ENCODE measurements at places on chromosomes 2 and 18.
A peak's percentile ranks its signal among the peaks of the same experiment; 100 is the strongest.

- no peak for DNase-seq
These were observed 128.1 kb upstream of the SERTAD2 start for GRCh38 chr2:64781711-64782390.

GRCh38 chr18:34039201-34039600, 185.5 kb downstream of the NOL4 start:
- DNase-seq, result no peak

GRCh38 chr2:11420190-11420589, 45.8 kb downstream of the E2F6 start:
- DNase-seq, result no peak

- DNase-seq, result peak; percentile 22
These were observed at the start of gene BOK for GRCh38 chr2:241558532-241559322. BOK (plus strand) TSS chr2:241558745; CDS start chr2:241559484, 739 bp downstream.

DNA sequence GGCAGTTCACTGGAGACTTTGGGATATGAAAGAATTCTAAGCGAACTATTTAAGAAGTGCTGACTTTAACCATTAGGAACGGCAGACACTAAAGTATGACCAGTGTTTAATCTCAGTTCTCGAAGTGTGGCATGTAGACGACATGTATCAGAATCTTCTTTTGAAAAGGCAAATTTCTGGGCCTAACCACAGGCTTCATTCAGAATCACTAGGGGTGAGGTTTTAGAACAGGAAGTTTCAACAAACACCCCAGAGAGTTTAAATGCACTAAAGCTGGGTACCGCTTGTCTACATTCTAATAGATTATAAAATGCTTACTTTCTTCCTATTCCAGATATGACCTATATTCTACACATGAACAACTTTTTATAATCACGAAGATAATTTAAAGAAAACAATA, 180.3 kb downstream of the ANKRD44 start:
- no peak for DNase-seq

DNA sequence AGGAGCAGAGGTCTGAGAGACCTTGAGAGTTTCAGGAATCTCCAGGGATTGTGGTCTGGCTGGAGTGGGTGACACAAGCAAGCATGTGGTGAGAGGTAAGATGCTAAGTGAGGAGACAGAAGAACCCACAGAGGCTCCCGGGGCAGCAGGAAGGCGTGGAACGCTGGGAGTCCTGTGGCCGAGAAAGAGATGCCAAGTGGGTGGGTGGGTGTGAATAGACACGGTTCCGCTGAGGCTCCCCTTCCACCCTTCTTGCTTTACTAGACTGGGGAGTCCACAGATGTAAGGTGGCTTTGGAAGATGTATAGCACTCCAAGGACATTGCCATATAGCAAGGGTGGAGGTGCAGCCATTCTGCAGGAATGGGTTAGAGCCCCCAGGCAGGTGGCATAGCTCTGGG, 4.2 kb downstream of the TEX51 start:
- no peak for DNase-seq

DNA sequence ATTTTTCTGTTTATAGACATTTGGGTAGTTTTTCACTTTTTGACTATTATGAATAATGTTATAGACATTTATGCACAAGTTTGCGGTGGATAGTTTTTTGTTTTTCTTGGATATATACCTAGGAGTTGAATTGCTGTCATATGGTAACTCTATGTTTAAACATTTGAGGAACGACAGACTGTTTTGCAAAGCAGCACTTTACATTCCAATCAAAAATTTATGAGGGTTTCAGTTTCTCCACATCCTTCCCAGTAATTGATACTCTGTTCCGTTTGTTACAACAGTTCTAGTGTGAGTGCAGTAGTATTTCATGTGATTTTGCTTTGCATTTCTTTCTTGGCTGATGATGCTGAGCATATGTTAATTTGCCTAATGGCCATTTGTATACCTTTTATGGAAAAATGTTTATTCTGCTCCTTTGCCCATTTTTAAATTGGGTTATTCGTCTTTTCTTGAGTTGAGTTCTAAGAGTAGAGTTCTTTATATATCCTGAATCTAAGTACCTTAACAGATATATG, 617.3 kb upstream of the LRATD1 start:
- DNase-seq, result no peak

DNA sequence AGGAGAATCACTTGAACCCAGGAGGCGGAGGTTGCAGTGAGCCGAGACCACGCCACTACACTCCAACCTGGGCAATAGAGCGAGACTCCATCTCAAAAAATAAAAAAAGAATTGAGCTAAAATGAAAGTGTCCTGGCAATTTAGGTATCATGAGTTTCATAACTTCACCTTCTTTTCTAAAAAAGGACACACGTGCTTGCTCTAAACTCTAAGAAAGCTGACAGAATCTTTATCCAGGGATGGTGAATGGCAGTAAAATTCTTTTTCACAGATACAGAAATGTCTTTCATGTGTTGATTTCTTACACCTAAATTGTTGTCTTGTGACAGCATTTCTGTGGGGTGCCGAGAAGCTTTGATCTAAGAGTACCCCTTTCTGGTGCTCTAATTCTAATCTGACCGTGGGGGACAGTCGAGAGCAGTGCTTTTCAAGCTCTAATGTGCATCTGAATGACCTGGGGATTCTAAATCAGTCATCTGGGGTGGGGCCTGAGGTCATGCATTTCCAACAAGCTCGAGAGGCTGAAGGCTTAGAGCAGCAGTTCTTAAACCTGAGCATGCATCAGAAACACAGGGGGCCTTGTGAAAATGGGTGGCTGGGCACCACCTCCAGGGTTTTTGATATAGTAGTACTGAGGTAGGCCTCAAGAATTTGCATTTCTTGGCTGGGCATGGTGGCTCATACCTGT, 42.1 kb upstream of the REL start:
- DNase-seq, result no peak
